Activated T-helper 1 cell treated with anti-CD3 and anti-CD28 coated beads, Interleukin-12 subunit alpha, Interleukin-12 subunit beta, Interleukin-2, Interleukin-4 antibody, amounts not matched to agents 30 ng/mL and 10 ng/mL and 1 ng/mL, durations not matched to agents 14 hours and 24 hours and 36 hours (primary cell): ENCODE measurements at places on chromosomes 7 and 10. TPM values are rescaled to one million over a fixed set of nuclear protein-coding genes. Genes with fewer than 3 reads are reported as not detected.

Gene NFE2L3
- 80.1 TPM in 2 replicates for total RNA-seq

Gene PRPS1L1
- not detected in 2 replicates for total RNA-seq

Gene PTPN20
- 0.21 TPM in 1 of 2 replicates, not detected in the other for total RNA-seq

Gene CTAGE4
- 0.75 and 1.1 TPM in 2 replicates for total RNA-seq

Gene MSMB
- not detected in 2 replicates for total RNA-seq
